ENCODE measurements at places on chromosomes 3 and 15.

DNA sequence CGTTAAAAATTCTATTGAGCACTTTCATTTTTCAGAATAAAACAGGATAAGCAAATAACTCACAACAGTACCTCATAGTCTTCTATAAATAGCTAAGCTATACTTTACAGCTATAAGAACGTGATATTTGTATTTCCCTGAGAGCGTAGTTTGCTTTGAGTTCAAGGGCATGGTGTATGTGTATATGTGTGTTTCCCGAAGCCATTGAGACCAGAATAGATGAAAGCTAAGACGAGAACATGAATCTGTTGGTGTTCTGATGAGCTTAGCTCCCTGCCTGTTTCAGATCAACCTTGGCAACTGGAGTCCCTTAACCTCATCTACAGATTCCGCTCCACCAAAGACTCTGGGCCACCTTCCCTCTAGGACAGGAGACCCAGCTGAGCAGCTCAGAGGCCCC lies 59.5 kb upstream of the MCF2L2 start:
- no peak for DNase-seq

GRCh38 chr15:96494505-96494904 lies 164.0 kb downstream of the NR2F2 start:
- peak; percentile 28 for DNase-seq

DNA sequence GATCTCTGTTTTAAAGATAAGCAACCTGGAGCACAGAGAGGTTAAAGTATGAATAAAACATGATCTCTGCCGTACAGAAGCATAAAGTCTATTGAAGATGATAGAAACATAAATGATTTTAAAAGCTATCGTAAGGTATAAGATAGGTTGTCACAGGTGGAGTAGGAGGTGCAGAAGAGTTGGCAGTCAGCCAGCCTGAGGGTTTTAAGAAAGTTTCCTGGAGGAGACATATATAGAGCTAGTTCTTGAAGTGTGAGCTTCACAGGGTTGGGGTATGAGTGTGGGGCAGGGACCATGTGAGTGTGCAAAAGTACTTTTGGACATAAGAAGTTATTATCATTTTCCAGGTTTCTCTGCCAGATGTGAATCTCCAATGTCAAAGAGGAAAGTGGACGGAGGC lies 3.9 kb upstream of the FGF12 start:
- no peak for DNase-seq

DNA sequence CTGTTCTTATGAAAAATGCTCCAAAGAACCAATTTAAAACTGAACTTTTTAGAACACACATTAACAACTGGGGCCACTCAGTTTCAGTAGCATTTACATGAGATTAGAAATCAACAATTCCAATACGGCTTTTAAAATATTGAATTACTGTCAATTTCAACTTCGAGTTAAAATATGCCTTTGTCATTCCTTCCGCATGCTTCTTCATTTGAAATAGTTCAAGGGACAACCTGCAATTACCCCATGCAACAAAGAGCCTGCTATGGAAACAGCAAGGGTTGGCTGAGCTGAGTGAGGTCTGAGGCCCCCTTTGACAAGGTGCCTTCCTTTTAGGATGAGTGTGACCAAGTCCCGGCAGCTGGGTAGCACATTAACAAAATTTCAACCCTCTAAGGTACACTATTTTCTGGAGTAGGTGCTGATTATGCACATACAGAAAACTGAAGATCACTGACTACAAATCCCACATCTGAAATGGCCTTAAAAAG lies 11.6 kb downstream of the PDCD10 start:
- no peak for DNase-seq

DNA sequence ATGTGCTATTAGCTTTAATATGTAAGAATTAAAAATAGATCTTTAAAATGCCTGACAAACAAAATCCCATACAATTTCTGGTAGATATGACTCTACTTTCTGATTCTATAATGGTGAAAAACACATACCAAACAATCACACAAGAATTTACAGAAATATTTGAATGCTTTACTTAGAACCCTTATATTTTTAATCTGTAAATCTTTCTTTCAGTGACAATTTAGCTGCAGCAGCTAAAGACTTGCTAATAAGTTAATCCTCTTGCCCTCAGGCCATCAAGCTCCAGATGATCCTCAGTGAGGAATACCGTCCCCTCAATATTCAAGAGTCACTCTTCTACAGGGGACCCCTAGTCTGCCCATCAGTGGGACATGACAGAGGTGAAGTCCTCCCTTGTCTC lies 55.6 kb downstream of the C3orf80 start:
- DNase-seq = no peak

GRCh38 chr3:129629011-129629410 lies 22.5 kb upstream of the PLXND1 start:
- no peak for DNase-seq

- no peak for DNase-seq
These were observed 33.3 kb downstream of the ZMAT3 start for GRCh38 chr3:179038216-179038898.

DNA sequence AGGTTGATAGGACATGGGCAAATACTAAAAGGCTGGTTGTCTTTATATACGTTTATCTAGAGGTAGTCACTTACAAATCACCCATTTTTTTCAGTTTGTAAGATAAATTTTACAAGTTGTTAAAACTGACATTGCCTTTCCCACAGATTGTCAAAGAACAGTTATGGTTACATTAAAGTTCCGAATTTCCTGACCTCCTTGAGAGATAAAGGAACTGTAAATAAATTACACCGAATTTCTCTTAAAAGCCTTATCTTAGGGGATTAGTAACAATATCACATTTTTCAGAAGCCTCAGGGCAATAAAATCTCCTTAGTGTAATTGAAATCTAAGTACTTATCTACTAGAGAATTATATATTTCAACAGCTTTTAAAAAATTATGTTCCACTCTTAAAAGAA lies 49.5 kb downstream of the ZPLD1 start:
- no peak for DNase-seq

DNA sequence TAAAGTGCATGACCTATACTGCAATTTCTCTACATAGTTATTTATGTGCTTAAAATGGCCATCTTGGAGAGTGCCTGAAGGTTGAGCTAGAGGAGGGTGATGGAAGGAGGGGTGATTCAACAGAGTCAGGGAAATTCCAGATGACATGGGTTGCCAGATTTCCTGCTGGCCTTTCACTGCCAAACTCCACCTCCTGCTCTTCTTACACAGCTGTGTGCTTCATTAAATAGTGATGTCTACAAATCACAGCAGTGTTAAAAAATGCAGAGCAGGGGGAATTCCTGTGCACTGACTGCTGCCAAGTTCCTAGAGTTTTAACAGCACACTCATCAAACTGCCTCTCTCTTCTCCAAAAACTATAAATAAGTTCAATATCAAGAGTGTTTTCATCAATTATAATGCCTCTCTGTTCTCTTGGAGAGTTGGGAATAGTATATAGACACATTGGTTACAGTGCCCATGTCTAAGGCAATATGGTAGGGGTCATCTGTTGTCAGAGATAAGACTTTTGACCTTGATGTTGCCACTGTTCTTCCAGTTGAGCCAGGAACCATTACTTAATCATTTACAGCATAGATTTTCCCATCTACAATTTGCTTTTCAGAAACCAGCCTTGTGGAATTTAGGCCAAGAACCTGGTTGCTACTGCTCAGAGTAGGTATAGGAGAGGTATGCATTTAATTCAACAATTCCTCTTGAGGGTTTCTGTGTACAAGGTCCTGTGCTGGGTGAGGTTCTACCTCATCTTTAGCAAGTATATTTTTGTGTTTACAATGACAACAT lies 79.6 kb downstream of the TP63 start:
- DNase-seq = peak; percentile 42

- DNase-seq = no peak
These were observed 612.2 kb downstream of the DIPK2A start for GRCh38 chr3:144583871-144584270.

DNA sequence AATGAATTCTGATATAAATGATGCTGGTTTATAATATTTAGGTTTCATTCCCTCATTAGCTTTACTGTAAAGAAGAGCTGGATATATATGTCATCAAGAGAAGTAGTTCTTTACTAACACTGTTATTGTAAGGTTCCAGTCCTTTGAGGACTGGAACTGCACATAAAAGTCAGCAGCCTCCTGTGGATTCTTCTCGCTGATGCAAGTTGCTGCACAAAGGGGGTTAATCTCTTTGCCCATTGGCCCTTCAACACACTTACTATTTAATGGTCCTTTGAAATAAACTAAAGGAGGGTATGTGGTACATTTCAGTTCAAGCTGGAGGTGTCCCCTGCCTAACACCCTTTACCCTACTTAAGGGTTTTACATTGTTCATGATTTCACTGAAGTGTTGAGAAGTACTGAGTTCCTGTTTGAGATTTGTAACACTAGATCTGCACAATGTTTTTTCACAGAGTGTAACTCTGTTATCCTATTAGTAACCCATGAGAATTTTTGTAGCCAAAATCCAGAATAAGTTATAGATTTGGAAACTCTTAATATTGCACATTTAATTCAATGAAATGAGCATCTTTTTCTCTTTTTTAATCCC lies 43.9 kb downstream of the NR2C2 start:
- DNase-seq = no peak

GRCh38 chr3:148186881-148187280 lies 510.8 kb upstream of the AGTR1 start:
- DNase-seq = no peak

GRCh38 chr3:189519458-189519857 lies 111.7 kb upstream of the TP63 start:
- DNase-seq = no peak

GRCh38 chr15:78024519-78024870 lies 53.0 kb downstream of the TBC1D2B start:
- peak; percentile 49 for DNase-seq
